ENCODE measurements at places on chromosomes 13 and 19.

DNA sequence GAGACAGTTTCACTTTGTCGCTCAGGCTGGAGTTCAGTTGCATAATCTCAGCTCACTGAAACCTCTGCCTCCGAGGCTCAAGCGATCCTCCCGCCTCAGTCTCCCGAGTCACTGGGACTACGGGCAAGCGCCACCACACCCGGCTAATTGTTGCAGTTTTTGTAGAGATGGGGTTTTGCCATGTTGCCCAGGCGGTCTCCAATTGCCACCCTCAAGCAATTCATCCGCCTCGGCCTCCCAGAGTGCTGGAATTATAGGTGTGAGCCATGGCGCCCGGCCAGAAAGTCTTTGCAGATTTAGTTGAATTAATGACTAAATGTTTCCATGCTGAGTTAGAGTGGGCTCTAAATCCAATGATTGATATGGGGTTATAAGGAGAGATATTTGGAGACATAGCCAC lies 4.5 kb upstream of the CADM4 start:
- no peak for DNase-seq

GRCh38 chr13:67464154-67464553 lies 234.0 kb upstream of the PCDH9 start:
- no peak for DNase-seq

GRCh38 chr19:35031072-35031881 lies 1.0 kb downstream of the SCN1B start:
- no peak for DNase-seq

- no peak for DNase-seq
Measured at GRCh38 chr19:5424192-5424973, 30.8 kb upstream of the ZNRF4 start.
